Activated CD4-positive, alpha-beta T cell treated with anti-CD3 and anti-CD28 coated beads, Interleukin-2, amount 10 ng/mL, durations not matched to agents 7 days and 5 days (primary cell): ENCODE measurements at places on chromosomes 11 and 22. TPM values are rescaled to one million over a fixed set of nuclear protein-coding genes. Genes with fewer than 3 reads are reported as not detected.

The NAALADL1 gene
- 6.3 TPM for total RNA-seq

The CDKN1C gene
- 0.29 TPM for total RNA-seq

The CYB5R2 gene
- total RNA-seq = 0.33 TPM

The RANGAP1 gene
- total RNA-seq = 117 TPM

GRCh38 chr22:24419475-24419850, 7.9 kb upstream of the ADORA2A start:
- no peak for DNase-seq

DNA sequence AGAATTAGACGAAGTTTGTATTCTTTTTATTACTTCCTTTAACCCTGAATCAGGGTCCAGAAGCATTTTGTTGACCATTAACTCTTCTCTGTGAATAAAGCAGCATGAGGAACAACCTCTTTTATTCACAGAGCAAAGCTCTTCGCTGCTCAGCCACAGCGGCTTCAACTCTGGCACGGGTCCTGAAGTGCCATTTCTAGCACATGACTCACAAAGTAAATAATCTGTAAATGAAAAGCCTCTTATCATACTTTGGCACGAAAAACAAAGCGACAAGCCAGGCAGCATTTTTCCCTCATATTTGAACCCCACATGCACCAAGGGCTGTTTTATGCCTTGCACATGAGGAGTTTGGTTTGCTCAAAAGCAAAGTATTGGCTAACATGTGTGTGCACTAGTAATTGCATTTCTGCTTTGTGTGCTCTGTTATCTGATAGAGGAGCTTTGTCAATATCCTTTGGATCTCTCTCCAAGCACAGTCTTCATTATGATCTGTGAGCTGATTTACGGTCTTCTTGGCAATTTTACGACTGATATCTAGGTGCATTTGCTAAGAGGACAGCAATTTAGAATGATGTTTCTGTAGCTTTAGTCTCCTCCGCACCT, 33.0 kb upstream of the APOBEC3A start:
- DNase-seq = no peak

- DNase-seq = no peak
These were observed 1.7 kb downstream of the ZBTB16 start for GRCh38 chr11:114061048-114061680.

DNA sequence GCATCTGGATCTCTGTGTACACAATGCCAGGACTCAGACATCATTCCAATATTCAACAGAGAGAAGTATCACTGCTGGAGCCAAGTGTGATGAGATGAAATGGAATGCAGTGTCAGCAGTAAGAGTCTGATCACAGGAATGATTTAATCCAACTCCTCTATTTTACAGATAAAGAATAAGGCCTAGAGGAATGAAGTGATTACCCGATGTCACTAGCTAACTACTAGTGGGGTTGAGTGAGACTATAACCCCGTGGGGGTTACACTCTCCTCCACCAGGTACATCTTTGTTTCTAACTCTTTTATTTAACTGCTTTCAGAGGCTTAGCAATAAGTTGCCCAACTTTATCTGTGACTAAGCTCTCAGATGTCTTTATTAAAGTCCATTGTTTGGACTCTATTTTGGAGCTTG, 94.2 kb upstream of the FAT3 start:
- DNase-seq = no peak

DNA sequence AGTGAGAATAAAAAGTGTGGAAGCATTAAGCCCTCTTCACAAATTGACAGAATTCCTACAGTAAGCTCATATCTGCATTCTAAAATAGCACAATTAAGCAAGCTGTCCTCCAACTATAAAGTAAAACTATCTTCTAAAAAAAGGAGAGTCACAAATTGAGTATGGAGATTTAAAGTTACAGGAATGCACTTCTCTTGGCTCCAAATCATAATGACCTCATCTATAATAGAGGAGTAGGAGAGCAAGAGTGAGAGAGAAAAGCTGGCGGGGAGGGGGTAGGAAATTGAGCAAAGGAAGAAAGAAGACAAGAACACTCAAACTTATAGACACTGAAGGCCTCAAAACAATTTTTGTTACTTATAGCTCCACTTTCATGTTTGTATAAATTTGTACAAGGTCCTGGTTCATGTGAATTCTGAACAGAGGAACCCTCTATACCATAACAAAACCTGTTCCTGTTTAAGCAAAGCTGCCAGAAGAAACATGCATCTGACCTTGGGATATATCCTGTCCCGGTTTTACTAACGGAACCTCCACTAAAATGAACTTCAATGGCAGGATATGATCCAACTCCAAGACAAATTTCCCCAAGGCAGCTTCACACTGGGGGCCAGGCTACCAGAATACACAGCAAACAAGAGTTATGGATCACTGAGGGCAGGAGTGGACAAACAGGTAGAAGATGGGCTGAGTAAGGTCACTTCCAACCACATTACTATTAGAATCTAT, 37.2 kb downstream of the SLC35F2 start:
- no peak for DNase-seq

- DNase-seq = no peak
These were observed 291.4 kb downstream of the CTTN start for GRCh38 chr11:70689764-70690163.
